ENCODE measurements at places on chromosomes 2 and 18. TPM values are rescaled to one million over a fixed set of nuclear protein-coding genes. Genes with fewer than 3 reads are reported as not detected.

- H3K27ac ChIP-seq = peak overlapping the region; percentile 57
- DNase-seq = peak; percentile 68
- peaks cover 41% of the 10 kb centered on the region for H3K36me3 ChIP-seq
- H3K4me1 ChIP-seq = peaks cover 2% of the 10 kb centered on the region
- no peaks in the 10 kb centered on the region for H3K27me3 ChIP-seq
- H3K4me3 ChIP-seq = no peak overlapping the region
These were observed 12.6 kb upstream of the ICA1L start for GRCh38 chr2:202883987-202884675.

GRCh38 chr2:95346738-95347671 is 49.9 kb downstream of the KCNIP3 start:
- no peak overlapping the region for H3K27ac ChIP-seq
- peaks cover 36% of the 10 kb centered on the region for H3K27me3 ChIP-seq
- no peaks in the 10 kb centered on the region for H3K36me3 ChIP-seq
- H3K4me3 ChIP-seq = peak overlapping the region; percentile 28
- peaks cover 7% of the 10 kb centered on the region for H3K4me1 ChIP-seq

DNA sequence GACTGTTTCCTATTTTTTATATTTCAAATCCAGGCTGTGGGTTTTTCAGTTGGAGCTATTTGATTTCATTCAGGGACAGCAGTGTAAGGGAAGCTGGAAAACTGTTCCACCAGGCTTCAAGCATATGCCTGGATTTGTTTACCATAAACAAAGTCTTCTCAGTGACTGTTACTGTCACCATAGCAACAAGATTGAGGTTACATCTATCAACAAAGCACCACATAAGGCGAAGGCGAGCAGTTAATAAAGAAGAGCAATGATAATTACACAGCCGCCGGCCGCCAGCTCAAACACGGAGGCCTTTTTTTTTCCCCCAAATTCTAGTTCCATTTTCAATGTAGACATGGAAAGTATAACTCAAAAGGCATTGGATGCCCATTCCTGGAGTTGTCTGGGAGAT is 553.7 kb upstream of the SYT4 start:
- H3K4me3 ChIP-seq = no peak overlapping the region
- H3K27me3 ChIP-seq = no peaks in the 10 kb centered on the region

The NCOA1 gene
- 23.2 TPM for total RNA-seq

The COBLL1 gene
- total RNA-seq = 10.9 TPM

Data from osteoblast (primary cell).